Panc1 (cell line): ENCODE measurements at places on chromosomes 13 and 19.

GRCh38 chr13:71865874-71866334, 1.1 kb downstream of the DACH1 start:
- no peak for DNase-seq

GRCh38 chr19:4396949-4397783, 3.2 kb downstream of the SH3GL1 start:
- DNase-seq = no peak

GRCh38 chr13:33249066-33249465, 36.5 kb downstream of the STARD13 start:
- DNase-seq = no peak

DNA sequence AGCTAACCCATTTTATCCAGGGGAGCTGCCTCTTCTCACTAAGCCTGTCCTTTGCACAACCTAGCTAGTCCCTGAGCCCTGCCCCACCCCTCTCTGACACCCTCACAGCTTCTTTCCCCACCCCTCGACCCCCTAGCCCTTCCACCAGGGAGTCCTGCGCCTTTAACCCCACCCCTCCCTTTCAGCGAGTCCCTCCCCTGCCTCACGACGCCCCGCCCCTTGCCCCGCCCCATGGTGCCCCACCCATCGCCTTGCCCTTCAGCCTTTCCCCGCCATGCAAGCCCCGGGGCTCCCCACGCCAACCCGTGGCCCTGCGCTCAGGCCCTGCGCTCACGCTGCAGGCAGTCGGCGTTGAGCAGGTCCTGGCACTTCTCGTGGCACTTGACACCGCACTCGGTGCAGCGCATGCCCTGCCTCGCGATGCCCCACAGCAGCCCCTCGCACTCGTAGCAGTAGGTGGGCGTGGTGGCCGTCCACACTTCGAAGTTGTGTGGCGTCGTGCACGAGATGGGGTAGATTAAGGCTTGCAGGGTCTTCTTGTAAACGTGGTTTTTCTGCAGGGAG, 40.0 kb downstream of the UNC13A start:
- DNase-seq = no peak

- DNase-seq = peak; percentile 64
These were observed 12.7 kb upstream of the ZNF43 start for GRCh38 chr19:21848706-21849105.

DNA sequence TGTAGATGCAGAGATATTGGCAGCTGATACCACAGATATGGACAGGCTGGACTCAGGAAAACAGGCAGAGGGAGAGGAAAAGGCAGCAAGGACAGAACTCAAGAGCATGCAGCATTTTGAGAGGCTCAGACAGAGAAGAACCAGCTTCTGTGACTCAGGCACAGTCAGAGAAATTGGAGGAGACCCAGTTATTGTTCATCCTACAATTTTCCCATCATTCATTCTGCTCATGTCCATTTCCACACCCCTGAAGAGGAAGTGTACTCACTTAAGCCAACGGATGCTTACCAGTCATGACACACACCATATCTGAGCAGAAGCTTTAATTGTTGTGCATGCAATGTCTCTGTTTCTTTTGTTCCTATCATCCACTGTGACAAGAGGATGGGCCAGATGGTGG, 359.8 kb upstream of the HTR2A start:
- DNase-seq = no peak

- peak; percentile 12 for DNase-seq
These were observed 523.7 kb upstream of the HTR2A start for GRCh38 chr13:47420568-47420967.

- DNase-seq = no peak
These were observed 796 bp upstream of the LSM14A start for GRCh38 chr19:34171539-34171876.

- no peak for DNase-seq
These were observed 2.4 kb downstream of the FOSB start for GRCh38 chr19:45469945-45470761.

DNA sequence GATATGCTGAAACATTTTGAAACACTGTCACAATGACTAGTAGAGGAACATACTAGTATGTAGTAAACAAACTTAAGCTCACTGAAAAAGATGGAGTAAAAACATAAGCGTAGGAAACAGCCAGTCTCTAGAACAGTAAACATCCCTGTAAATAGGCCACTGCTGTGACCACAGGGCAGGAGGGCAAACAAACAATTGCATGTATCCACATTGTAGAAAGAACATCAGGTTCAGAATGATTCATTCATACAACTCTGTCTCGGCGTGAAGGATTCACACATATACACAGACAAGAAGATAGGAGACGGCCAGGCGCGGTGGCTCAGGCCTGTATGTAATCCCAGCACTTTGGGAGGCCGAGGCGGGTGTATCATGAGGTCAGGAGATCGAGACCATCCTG, 390.1 kb downstream of the IRS2 start:
- no peak for DNase-seq

DNA sequence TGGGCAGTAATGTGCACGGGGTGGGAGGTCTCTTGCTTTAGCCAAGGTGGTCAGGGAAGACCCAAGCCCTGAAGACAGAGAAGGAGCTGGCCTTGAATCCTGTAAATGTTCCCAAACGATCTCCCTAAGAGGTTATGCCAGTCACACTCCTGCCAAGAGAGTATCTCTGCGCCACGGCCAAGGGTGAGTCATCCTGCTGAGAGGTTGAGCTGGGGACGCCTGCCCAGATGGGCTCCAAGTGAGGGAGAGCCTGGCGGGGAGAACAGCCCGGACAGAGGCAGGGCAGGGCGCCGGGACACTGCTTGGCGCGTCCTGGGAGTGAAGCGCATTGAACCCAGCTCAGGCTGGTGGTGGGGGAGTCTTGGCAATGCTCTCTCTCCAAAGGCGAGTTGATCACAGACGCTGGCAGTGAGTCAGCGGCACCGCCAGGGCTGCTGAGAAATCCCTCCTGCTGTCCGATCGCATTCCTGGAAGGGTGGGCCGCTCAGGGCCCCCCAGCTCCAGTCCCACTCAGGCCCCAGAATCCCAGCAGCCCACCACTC, 16.4 kb downstream of the SULT2B1 start:
- no peak for DNase-seq

DNA sequence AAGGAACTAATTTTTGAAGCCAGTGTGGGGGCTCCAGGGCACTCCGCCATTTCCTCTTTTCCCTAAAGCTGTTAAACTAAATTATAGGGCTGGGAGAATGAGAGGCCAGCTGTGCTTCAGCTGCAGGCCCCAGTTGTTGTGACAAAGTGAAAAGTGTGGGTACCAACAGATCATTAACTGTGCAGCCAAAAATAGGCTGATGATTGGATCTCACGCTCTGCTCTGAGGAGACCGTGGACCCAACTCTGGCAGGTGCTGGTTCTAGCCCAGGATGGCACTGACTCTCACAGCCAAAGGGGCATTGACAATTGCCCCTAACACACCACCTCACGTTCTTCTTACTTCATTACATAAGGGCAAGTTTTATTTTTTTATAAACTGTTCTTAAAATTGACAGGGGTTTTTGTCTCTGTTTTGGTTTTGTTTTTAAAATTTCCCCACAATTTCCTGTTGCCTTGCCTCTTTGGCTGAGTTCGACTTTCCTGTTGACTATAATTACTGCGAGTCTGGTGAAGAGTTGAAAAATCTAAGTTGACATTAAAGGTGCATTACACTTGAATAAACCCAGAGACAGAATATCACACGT, 391.0 kb downstream of the FGF9 start:
- no peak for DNase-seq

- no peak for DNase-seq
These were observed 260.6 kb downstream of the ATP8A2 start for GRCh38 chr13:25632166-25632888.

GRCh38 chr13:37365496-37365895, 233.1 kb downstream of the POSTN start:
- DNase-seq = no peak

- DNase-seq = no peak
These were observed 4.2 kb downstream of the SSC5D start for GRCh38 chr19:55492362-55492944.

GRCh38 chr19:1041272-1041834, 1.4 kb downstream of the ABCA7 start:
- DNase-seq = no peak

- no peak for DNase-seq
These were observed 170.2 kb downstream of the DCLK1 start for GRCh38 chr13:35961002-35961401.

DNA sequence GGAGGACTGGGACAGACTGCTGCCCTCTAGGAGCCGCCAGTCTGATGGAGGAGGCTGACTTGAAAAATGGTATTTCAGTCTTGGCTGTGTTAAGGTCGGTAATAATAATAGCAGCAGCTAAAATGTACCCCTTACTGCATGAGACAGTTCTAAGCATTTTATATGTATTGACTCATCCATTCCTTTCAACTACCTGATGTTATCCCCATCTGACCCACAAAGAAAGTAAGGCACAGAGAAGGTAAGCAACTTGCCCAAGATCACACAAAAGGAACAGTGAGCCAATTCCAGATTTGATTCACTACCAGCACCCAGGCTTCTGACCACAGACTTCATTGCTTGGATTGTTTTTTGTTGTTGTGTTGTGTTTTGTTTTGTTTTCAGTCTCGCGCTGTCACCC, 4.0 kb downstream of the NCAN start:
- DNase-seq = no peak

DNA sequence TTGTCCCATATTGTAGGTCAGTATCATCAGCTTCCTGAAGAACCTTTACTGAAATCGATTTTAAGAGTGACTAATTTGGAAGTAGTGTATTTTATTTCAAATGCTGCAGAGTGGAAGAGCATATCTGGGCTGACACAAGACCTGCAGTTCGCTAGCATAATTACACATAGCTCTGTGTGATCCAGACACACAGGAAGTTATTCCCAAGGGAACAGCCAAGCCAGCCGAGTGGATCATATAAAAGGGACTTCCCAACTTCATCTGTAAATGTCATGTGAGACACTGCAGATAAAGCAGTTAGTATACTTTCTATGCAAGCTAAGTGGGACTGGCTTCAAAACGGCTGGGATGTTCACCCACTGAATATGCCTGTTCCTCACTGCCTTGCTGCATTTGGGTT, 760.4 kb downstream of the SLITRK1 start:
- DNase-seq = no peak

- DNase-seq = no peak
These were observed 117.6 kb downstream of the DNAJC15 start for GRCh38 chr13:43140985-43141384.

DNA sequence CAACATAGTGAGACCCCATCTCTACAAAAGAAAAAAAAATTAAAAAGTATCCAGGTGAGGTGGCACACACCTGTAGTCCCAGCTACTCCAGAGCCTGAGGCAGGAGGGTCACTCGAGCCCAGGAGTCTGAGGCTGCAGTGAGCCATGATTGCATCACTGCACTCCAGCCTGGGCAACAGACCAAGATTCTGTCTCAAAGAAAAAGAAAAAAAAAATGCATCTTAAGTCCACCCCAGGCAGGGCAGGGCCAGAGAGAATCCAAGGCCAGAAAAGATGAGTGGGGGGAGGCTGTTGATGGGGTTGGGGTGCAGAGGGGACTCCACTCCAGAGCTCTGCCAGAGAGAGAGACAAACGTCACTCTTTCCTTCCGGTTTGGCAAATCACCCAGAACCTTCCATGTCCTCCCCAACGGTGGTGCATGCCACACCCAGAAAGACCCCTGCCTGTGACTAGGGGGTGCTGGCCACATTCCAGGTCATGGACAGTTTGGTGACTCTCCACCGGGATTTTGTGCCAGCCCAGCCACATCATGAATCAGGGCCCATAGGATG, 431 bp downstream of the FUT3 start:
- no peak for DNase-seq

DNA sequence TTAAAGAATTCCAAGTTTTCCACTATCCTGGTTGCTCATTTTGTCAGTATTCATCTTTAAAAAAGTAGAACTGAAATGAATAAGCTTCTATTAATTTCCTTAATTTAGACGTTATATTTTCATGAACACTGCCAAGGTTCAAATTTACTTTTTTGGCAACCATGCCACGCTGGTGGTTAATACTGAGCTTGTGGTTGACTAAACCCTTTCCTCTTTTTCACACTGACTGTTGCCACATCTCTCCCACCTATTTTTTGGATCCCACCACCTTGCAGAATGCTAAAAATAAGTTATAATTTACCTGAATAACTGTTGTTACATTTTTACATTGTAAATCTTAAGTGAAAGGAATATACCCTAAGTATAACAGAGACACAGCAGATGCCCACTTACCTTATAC, 45.0 kb downstream of the FLT3 start:
- no peak for DNase-seq

DNA sequence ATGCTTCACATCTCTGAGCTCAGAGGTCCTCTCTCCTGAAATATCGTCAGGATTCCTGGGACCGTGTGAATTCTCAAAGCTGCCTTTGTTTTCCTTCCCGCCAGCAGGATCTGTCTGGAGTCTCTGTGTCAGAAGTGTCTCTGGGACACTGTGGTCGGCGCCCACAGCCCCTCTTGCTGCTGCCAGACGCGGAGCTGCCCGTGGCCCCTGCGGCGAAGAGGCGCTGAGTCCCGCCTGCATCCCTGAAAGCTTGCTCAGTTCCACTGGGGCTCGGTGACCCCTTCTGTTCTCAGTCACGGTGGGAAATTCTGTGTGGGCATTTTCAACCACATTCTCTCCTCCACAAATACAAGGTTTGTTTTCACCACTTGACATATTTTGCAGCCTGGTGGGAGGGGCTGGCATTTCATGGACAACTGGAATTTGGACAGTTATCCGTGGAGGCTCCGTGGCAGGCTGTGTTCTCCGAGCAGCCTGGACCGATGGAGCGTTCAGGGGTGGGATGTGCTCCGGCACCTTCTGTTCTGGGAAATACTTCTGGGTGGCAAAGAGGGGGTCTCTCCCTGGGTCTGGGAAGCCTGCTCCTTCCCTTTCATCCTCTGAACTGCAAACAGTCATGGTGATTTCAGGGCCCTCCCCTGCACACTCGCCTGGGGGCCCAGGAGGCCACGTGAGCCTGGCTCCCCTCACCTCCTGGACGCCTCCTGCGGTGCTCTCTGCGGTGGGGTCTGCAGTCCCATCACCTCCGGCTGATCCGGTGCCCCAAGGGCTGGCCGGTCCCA, 42.6 kb upstream of the GRTP1 start:
- DNase-seq = no peak

DNA sequence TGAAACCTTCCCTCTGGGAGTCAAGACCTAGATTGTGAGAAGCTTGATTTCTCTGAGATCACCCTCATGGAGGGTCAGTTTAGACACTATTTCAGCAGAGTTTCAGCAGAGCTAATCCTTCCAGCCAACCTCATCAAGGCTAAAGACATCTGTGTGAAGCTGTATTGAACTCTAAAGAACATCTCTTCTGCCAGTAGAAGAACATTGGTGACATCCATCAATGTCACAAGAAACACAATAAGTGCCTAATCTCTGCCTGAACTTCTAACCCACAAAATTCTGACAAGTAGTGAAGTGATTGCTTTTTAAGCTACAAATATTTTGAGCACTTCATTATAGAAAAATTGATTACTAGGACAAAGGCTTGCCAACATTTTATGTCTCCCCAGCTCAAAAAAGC, 475.8 kb upstream of the PCDH20 start:
- no peak for DNase-seq

DNA sequence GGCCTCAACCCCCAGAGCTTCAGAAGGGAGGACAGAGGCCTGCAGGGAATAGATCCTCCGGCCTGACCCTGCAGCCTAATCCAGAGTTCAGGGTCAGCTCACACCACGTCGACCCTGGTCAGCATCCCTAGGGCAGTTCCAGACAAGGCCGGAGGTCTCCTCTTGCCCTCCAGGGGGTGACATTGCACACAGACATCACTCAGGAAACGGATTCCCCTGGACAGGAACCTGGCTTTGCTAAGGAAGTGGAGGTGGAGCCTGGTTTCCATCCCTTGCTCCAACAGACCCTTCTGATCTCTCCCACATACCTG, 969 bp upstream of the CEACAM5 start:
- DNase-seq = no peak
